T follicular helper cell (primary cell): ENCODE measurements at places on chromosomes 1 and 21.

GRCh38 chr1:200242110-200243041, 167.5 kb downstream of the ZNF281 start:
- DNase-seq = no peak

- DNase-seq = no peak
Measured at GRCh38 chr21:44448651-44449131, 6.6 kb upstream of the LRRC3 start.

GRCh38 chr1:65508051-65508450, 87.6 kb downstream of the LEPR start:
- DNase-seq = no peak

DNA sequence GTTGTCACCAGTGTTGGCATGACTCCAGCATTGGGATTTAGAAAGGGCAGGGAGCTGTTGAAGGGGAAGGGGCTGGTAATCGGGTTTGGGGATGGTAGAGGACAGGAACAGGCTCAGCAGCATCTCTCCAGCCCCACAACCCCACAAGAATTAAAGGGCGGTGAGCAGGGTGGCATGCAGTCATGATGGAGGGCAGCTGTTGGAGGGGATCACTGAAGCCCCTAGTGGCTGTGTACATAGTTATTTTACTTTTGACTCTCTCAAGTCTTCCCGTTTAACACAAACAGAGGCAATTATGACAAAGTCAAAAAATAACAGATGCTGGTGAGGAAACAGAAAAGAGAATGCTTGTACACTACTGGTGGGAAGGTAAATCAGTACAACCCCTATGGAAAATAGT, 213.8 kb downstream of the URB2 start:
- no peak for DNase-seq

- DNase-seq = no peak
Measured at GRCh38 chr1:7630378-7630777, 140.7 kb upstream of the VAMP3 start.

GRCh38 chr1:109910123-109910962, at the start of gene CSF1:
CSF1 (plus strand) TSS chr1:109910849; CDS start chr1:109911024, 175 bp downstream.
- DNase-seq = peak; percentile 21

GRCh38 chr1:98733782-98734112, 72.2 kb downstream of the SNX7 start:
- DNase-seq = no peak

- DNase-seq = no peak
Measured at GRCh38 chr1:147168626-147169058, 3.6 kb downstream of the PRKAB2 start.

DNA sequence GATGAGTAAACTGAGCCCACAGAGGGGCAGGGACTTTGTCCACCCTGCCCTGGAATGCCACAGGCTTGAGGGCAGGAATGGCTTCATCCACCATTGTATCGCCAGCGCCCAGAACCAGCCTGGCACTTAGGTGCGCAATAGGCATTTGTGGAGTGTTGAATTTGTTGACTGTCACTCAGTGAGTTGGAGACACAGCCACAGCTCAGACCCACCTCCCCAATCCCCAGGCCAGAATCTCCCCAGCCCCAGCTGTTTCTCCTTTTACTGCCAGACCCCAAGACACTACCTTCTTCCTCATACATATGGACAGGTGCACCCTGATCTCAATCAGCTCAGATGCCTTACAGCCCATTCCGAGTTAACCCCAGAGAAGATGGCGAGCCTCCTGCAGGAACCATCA, 674.5 kb downstream of the MATN1 start:
- no peak for DNase-seq

DNA sequence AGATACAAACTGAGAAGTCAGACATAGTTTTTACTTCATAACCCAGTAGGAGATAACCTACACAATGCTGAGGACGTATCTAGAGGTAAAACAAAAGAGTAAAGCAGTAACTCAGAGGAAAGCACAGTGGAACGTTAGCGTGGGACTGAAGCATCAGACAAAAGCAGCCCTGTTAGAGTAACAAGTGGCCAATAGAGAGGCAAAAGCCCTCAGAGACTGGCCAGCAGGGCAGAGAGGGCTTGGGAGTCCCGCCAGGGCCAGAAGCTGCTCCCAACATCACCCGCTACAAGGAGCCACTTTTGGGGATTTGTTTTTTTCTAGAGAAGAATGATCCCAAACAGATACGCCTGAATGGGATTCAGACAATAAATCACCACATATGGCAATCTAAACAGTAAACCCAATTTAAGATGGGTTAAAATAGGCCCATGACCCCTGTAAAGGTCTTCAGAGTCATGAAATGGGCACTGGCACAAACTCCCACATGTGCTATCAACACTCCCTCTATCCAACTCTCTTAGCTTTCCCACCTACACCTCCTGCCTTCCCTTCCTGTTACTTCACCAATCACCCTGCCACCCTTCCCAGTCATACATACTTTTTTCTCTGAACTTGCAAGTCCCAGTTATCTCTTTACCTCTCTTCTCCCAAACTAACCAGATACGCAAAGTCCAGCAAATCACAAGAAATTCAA, 17.2 kb downstream of the TADA1 start:
- DNase-seq = no peak

- no peak for DNase-seq
Measured at GRCh38 chr1:216627252-216627651, 96.0 kb downstream of the ESRRG start.

- DNase-seq = no peak
Measured at GRCh38 chr1:248841702-248842395, 3.8 kb downstream of the ZNF672 start.

DNA sequence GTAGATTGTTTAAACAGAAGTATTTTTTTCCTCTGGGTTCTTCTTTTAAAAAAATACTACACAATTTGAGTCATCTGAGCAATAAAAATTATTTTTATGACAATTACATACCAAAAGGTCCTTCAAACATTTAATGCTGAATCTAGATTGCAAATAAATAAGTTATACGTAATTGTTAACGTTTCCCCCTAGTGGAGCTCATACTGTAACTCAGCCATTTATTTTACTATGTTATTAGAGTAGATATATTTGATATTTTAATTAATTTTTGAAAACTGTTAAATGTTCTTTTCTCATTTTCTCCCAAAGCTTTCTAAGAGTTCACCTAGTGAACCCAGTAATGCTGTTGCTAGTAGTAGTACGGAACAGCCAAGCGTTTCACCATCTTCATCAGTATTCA, 33.5 kb downstream of the ZMYM1 start:
- DNase-seq = no peak

DNA sequence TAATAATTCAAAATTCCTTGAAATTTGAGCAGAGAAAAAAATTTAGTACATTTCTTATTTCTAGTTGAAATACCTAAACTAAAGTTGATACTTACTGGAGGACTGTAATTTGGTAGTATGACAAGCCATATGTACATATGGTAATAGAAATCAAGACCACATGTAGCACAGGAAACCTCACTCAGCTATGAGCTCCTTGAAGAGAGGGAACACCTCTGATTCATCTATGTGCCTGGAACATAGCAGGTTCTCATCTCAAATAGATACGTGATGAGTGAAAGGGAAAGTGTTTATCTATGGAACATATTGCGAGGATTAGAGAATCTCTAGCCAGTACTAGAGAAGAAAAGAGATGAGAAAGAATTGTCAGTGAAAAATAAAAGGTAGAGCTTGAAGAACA, 47.9 kb upstream of the GNG4 start:
- DNase-seq = no peak

- peak; percentile 3 for DNase-seq
Measured at GRCh38 chr1:50332941-50333594, 90.2 kb downstream of the DMRTA2 start.

GRCh38 chr1:19644681-19645410, 735 bp downstream of the NBL1 start:
- no peak for DNase-seq

DNA sequence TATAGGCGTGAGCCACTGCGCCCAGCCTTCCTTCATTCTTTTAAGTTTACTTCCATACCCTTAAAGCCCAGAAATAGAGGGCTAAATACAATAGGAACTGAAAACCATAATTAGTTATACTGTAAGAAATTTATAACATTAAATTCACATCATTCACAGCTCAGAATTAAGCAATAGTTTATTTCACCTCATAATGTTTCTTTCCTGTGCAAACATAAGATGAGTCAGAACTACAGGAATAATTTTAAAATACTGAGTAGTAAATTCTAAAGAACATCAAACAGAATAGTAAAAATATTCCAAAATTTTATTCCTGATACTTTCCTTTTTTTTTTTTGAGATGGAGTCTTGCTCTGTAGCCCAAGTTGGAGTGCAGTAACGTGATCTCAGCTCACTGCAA, 24.1 kb downstream of the POGZ start:
- no peak for DNase-seq

DNA sequence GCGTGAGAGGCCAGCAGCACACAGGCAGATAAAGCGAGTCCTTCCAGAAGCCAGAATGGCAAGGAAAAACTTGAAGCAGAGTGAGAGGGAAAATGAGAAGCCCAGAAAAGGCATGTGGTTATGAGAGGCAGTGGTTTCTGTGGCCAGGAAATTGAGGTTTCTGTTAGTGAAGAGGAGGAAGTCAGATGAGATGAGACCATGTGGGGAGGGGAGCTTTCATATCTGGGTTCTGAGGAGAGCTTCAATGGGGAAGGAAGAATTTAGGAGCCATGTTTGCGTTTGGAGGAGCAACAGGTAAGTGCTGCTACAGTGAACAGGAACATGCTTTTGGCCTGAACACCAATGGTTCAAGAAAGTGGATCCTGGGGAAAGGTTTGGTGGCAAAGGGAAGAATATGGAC, 6.1 kb upstream of the CD1A start:
- DNase-seq = no peak

DNA sequence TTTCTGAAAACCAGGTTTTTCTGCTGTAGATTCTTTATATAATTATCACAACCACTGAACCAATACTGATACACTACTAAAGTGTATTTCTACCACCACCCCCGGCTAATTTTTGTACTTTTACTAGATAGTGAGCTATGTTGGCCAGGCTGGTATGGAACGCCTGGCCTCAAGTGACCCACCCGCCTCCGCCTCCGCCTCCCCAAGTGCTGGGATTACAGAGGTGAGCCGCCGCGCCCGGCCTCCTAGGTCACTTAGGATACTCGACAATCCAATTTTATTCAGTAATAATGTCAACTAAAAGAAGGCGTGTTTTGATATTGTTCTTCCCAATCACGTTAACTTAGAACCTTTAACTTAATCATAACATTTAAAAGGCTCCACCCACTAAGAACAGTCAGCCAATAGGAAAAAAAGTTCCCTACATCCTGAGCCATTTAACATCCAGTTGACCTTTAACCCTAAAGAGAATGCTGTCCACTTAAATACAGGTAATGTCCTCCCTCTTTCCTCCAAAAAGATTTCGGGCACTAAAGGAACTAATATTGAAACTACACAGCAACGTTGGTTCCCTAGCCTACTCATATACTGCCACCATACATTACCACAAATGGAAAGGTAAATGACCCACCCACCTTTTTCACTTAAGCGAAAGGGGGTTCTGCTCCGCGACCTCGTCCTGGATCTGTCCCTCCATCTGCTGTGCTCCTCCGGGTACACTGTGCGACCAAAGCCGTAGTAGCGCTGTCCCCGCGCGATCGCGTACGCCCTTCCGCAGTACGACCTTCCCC, 1.2 kb downstream of the RSRP1 start:
- no peak for DNase-seq

DNA sequence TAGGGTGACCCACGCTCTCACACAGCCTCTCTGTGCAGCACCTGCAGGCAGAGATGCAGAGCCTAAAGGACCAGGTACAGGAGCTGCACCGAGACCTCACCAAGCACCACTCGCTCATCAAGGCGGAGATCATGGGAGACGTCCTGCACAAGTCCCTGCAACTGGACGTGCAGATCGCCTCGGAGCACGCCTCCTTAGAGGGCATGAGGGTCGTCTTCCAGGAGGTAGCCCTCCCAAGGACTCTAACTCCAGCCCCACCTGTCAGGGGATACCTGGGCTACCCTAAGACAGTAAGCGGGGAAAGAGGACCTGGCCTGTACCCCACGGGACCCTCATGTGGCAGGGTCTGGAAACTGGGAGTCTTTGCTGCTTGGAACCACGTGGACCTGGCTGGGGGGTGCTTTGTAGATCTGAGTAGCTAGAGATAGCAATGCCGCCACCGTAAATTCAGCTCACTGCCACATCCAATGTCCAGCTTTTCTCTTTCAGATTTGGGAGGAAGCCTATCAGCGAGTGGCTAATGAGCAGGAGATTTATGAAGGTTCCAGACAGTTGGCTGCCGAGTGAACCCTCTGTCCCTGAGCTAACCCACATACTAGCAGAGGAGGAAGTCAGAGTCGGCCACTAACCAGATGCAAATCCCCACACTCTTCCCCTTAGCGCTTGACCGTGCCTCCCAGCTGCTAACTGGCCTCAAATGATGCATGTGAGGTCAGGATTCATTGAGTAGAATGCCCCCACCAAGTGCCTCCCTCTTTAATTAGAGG, 6.5 kb downstream of the RNF207 start:
- no peak for DNase-seq

DNA sequence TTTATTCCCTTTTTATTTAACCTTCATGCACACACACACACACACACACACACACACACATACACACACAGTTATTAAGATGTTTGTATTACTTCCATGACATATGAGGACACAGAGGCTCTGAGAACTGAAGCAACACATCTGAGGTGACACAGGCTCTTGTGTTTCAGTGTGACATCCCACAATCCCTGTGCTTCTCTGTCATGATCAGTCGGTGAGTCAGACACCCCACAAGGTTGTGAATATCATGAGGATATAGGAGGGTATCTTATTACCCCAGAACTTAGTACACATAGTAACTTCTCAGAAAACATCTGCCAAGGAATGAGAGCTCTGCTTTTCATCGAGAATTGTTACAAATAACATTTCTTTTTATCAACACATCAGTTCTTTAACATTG, 459.3 kb downstream of the PLPP3 start:
- no peak for DNase-seq

- DNase-seq = no peak
Measured at GRCh38 chr1:118184739-118185083, 317 bp downstream of the SPAG17 start.

DNA sequence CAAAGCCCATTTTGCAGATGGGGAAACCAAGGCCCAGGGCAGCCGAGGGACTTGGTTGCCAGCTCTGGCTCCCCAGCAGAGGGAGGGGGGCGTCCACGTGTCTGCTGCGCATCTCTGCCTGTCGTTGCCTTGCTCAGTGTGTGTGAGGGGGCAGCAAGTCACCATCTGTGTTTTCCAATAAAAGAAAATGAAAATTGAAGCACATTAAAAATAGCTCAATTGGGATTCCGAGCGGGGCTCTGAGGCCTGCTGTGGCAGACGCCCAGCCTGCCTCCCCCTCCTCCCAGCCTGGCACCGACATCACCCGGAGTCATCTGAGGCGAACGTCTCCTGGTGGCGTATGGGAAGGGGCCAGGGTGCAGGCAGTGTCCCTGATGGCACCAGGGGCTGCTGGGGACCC, 51.2 kb downstream of the EPHB2 start:
- DNase-seq = no peak

GRCh38 chr1:244876228-244876910, 12.0 kb upstream of the HNRNPU start:
- no peak for DNase-seq

DNA sequence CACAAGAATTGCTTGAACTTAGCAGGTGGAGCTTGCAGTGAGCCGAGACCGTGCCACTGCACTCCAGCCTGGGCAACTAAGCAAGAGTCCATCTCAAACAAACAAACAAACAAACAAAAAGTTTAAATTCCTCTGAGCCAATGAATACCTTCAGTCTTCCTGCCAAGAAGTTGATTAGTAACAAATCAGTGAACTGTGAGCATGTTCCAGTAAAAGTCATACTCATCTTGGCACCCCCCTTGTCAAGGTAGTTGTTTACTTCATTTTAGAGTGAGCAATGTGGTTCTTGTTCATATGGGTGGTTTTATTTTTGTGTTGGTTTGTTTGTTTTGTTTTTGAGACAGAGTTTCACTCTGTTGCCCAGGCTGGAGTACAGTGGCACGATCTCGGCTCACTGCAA, 18.0 kb upstream of the SLC2A7 start:
- no peak for DNase-seq
